Dermis blood vessel endothelial cell (primary cell): ENCODE measurements at places on chromosomes 4 and X.

- DNase-seq, result no peak
These were observed 63.4 kb downstream of the PSAPL1 start for GRCh38 chr4:7371210-7371941.

DNA sequence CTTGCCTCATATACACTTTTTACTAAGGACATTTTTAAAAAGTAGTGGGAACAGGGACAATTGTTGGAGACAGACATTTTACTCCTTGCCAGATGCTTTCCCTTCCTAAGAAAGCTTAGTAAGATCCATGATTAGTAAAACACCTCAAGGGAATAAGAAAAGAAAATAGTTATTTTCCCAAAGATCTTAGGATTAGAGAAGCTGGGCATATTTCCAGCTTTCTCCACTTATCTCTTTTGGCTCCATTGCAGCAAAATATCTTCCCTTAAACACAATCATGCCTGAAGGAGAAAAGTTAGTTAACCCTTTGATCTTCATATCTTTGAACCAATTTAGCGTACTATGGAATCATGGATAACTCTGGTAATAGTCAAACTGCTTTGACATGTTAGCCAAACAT is 257.9 kb downstream of the PCDH18 start:
- no peak for DNase-seq

GRCh38 chr4:183797445-183798300 is 107.4 kb upstream of the STOX2 start:
- peak; percentile 19 for DNase-seq

DNA sequence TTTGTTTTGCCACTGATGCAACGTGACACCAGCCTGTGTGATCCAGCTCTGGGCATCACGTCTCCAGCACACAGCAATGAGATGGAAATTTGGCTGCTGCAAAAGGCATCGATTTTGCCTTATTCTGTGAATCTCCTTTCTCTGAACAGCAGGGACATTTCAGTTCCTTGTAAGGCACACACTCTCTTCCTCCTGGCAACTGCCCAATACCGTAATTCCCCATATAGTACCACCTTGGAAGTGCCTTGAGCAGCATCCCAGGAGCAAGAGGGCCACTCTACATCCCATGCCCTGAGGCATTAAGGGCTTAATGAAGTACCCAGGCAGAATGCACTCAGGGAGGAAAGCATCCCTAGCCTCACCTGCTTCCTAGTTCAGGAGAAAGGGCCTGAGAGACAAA is 10.5 kb upstream of the MAMLD1 start:
- DNase-seq, result no peak

DNA sequence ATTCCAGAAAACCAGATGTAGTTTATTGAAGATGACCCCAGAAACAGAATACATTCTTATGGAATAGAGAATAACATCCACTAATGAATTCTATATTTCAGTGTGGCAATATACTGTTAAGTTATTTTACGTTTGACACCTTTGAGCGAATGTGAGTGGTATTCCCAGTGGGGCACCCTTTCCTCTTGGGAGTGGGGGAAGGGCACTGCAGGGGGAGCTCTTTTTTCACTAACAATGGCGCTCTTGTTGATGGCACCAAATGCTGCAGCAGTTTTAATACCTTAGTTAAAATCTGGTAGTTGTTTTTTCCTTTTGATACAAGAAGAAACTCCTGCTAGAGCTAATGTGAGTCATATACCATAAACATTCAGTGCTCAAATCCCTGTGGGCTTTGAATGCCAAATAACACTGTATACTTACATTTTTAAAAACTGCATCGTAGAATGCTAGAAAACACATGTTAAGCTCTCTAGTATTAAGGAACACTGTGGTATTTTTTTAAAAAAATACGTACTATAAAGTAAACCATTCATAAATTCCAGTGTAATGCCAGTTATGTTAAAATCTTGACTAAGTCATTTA is 178.5 kb downstream of the DCHS2 start:
- no peak for DNase-seq

DNA sequence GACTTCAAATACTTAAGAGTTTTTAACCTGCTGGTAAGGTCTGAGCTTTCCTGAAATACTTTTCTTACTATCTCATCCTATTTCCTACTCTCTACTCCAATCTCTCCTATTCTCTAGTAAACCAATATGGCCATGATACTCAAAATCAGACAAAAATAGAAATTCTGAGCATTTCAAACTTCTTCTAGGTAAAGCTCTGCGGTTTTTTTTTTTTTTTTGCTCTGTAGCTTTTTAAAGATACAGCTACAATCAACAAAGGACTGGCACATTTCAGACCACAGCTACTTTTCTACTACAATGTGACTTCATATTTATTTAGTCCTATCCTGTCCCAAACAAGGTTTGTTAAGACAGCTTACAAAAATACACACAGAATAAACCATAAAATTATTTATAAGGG is 31.1 kb downstream of the MAML3 start:
- DNase-seq, result no peak

DNA sequence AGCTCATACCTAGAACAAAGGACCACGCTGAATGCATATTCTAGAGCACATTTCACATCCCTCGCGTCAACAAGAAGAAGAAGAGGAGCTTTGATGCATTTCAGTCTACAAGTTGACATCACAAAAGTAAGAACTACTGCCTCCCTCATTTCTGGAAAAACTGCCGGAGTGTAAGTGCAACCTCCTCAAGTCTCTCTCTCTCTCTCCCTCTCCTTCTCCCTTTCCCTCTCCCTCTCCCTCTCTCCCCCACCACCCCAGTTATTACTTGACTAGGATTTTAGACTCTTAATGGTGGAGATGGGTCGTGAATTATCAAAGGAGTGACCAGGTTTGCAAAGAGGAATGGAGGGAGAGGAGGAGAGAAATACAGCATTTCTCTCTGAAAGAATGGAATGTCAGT is 1.4 kb upstream of the IRS4 start:
- no peak for DNase-seq

- no peak for DNase-seq
These were observed 1.6 kb downstream of the PAPSS1 start for GRCh38 chr4:107718351-107718965.

GRCh38 chr4:108372681-108373080 is 203.9 kb upstream of the LEF1 start:
- no peak for DNase-seq

GRCh38 chr4:41060352-41061334 is 153.7 kb downstream of the APBB2 start:
- DNase-seq, result peak; percentile 17

DNA sequence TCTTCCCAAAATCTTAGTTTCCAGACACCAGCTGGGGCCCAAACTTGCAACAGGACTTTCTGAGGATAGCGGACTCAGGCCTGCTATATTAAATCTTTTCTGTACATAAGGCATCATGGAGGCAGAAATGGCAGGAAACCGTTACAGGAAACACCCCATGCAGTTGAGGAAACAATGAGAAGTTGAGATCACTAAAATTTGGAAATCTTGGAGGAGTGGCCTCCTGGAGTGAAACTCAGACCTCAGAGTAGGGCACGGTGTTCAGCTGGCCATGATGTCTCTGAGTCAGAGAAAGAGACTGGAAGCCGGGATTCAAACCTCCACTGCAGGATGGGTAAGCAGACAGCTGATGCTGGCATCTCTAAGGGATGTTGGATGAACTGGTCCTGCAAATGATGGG is 372.6 kb upstream of the CTSO start:
- no peak for DNase-seq

DNA sequence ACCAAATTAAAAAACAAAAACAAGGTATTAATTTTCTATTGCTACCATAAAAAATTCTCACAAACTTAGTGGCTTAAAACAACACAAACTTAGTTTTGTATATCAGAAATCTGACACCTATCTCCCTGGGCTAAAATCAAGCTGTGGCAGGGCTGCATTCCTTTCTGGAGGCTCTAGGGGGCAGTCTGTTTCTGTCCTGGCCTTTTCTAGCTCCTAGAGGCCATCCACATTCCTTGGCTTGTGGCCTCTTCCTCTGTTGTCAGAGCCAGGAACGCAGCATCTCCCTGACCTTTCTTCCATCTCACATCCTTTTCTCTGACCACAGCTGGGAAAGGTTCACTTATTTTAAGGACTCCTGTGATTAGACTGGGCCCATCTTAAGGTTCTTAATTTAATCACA is 38.9 kb upstream of the TLR2 start:
- DNase-seq, result no peak

GRCh38 chr4:20423420-20423819 is 171.7 kb downstream of the SLIT2 start:
- no peak for DNase-seq

- DNase-seq, result peak; percentile 76
These were observed 44.9 kb downstream of the ZBTB49 start for GRCh38 chr4:4334798-4335520.

DNA sequence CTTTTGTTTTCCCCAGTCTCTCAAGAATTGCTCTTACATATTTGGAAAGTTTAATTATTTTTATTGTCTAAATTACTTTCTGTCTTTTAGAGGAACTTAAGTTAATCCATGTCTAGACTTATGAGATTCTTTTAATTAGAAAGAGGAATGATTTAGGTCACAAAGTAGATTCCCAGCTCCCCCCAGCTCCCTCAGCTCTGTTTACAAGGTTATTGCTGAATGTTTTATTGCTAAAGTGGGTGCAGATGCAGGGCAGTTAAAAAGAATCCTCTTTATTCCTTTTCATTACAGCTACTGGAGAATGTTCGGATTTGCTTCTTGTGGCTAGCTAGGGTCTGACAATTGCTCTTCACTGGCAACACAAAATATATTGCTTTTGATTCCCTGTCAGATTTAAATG is 33.7 kb upstream of the CCKAR start:
- DNase-seq, result no peak

- peak; percentile 80 for DNase-seq
These were observed 93.8 kb downstream of the PDGFRA start for GRCh38 chr4:54322818-54323417.

GRCh38 chr4:162151386-162151785 is 12.4 kb downstream of the FSTL5 start:
- DNase-seq, result no peak

GRCh38 chrX:38080808-38081207 is 74.5 kb downstream of the SYTL5 start:
- no peak for DNase-seq

GRCh38 chr4:129240816-129241215 is 144.9 kb downstream of the C4orf33 start:
- no peak for DNase-seq

DNA sequence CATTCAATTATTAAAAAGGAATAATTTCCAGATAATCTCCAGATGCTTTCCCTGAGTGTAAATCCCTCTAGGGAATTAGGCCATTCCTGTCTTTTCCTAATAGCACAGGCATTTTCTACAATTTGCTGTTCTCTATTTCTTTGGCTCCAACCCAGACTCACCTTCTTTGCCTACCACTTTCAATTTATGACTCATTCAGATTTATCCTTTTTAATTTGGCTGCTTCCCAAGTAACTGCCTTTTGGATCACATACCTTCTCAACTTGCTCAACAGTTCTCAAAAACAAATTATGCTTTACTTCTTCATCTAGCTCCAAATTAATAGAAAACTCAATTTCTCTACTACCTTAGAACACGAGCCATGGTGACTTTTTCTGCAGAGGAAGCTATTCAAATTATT is 1166.3 kb upstream of the PCDH7 start:
- DNase-seq, result no peak

- peak; percentile 33 for DNase-seq
These were observed 155.1 kb downstream of the SHROOM3 start for GRCh38 chr4:76589872-76590797.

DNA sequence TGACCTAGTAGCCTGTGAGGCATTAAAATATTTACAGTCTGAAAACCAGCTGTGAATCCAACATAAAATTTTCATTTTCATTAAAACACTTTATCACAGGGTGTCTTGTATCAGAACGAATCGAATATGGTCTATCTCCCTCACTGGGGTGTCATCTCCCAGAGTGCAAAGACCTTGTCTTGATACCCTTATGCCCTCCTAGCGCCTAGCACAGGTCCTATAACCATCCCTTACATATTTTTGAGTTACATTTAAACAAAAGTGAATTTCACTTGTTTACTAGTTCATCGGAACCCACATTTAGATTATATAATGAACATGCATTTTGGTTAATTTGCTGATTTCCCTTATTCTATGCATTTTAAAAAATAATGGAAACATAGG is 14.0 kb downstream of the DIPK2B start:
- DNase-seq, result no peak

DNA sequence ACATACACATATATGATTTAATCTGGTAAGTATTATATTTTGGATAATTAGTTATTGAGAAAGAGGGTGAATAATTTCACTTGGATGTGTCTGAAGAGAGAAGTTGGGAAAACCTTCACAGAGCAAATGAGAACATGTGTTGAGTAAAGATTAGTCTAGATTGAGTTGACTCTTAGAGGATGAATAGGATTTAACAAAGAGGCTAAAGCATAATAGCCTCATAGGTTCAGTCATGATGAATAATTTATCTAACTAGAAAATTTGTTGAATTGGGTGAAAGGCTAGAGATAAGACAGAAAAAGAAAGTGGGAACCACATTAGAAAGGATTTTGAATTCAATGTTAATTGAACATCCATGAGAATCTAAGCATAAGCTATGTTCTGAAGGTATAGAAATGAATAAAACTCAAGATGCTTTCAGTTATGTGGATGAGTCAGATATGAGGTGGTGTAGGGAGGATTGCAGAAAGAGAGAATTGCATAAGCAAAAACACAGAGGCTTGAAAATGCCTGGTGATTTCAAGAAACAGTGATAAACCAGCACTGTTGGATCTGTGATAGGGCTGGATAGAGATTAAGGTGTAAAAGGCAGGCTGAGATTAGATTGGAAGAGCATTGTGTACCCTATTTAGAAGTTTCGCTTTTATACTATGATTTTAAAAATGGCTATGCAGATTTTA is 207.6 kb upstream of the NR3C2 start:
- DNase-seq, result no peak

DNA sequence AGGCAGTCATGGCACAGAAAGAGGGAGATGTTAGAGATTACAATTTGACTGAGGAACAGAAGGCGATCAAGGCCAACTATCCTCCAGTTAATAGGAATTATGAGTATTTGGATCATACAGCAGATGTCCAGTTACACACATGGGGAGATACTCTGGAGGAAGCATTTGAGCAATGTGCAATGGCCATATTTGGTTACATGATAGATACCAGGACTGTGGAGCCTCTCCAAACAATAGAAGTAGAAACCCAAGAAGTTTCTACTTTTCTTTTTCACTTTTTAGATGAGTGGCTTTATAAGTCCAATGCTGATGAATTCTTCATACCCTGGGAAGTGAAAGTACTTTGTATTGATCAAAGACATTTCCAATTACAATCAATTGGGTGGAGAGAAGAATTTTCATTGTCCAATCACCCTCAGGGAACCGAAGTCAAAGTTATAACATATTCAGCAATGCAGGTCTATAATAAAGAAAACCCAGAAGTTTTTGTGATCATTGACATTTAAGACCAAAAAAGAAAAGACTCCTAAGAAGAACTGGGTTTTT is 139.1 kb downstream of the MAB21L2 start:
- no peak for DNase-seq

- DNase-seq, result peak; percentile 27
These were observed 574 bp upstream of the CFAP97 start for GRCh38 chr4:185204238-185204910.

- DNase-seq, result no peak
These were observed 107.2 kb downstream of the CEP135 start for GRCh38 chr4:56055991-56056390.

GRCh38 chr4:73600954-73601353 is 19.3 kb downstream of the RASSF6 start:
- DNase-seq, result no peak
